ENCODE measurements at places on chromosomes 1 and 21.

- DNase-seq = peak; percentile 23
These were observed 7.4 kb downstream of the CFAP410 start for GRCh38 chr21:44331650-44332307.

GRCh38 chr1:233935297-233935868, 30.9 kb downstream of the SLC35F3 start:
- DNase-seq = no peak

GRCh38 chr1:226553924-226554282, 5.3 kb downstream of the STUM start:
- no peak for DNase-seq

GRCh38 chr1:158005224-158005623, 11.8 kb downstream of the KIRREL1 start:
- no peak for DNase-seq

GRCh38 chr1:25131794-25132193, 100.5 kb downstream of the SYF2 start:
- no peak for DNase-seq

DNA sequence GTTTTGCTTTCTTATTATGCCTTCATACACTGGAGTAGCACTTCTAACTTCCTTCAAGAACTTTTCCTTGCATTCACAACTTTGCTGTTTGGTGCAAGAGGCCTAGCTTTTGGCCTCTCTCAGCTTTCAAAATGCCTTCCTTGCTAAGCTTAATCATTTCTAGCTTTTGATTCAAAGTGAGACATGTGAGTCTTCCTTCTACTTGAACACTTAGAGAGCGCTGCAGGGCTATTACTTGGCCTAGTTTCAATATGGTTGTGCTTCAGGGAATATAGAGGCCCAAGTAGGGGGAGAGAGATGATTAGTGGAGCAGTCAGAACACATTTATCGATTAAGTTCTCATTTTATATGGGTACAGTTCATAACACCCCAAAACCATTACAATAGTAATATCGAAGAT, 12.4 kb downstream of the ANGEL2 start:
- no peak for DNase-seq

DNA sequence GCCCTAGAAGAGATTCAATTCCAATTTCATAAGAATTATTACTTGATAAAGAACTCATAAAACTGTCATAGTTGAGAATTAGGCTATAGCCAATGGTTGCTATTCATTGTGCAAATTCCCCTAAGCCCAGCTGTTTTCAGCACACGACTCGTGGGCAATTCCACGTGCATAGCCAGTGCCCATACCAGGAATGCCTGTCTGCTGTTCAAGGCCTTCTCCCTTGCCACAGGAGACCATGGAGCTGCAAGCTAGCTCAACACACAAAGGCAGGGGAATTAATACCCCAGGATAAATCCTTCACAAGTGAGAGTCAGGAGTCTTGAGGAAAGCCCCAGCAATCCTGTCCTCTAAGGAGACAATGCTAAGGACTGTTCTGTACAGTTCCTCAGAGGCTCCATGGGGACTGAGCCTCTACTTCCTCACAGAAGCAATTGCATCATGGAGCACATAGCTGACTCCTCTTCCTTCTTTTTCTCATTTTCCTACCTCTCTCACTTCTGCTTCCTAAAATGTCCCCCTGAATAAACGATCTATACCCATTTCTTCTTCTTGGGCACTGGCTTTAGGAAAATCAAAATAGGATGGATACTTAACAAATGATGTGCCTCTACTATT, 19.1 kb upstream of the CHRM3 start:
- DNase-seq = no peak

DNA sequence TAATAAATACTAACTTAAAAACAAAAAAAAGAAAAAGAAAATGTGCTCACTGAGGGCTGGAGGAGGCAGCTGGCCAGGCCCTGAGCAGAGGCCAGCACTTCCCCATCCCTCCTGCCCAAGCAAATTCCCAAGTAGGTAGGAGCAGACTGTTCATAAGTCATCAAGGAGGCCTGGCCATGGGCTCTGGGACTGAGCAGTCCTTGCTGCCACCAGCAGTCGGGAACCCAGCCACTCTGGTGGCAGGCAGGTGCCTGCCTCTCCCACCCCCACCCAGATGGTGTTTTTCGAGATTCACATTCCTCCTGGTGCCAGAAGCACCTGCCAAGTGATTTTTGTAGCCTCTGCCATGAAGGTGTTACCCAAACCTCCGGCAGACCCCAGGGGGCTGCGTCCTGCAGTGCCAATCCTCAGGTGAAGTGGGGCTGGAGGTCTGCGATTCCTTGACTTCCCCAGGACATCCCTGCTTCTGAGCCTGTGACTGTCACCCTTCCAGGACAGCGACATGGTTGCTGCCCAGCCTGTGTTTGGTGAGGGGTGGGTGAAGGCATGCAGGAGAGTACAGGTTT, 204.2 kb upstream of the TMEM51 start:
- DNase-seq = no peak

- no peak for DNase-seq
These were observed 17.4 kb upstream of the KCNAB2 start for GRCh38 chr1:6028042-6028850.

DNA sequence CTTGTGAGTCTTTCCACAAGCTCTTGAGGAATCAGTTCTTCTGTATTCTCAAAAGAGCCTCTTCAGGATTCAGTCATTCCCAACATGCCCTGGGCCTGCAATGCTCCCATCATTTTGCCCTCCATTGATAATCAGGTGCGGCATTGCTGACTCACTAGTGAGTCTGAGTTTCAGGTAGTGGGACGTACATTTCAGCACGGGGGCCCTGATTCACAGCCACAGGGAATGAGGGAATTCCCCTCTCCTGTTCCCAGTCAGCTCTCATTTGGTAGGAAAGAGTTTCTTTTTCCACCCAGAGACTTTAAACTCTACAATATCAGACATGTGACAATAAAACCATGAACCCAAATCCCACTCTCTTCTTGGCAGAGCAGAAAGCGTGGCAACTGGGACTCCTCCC, 3.7 kb upstream of the IRF6 start:
- DNase-seq = no peak

GRCh38 chr1:23837908-23838307, 12.7 kb upstream of the HMGCL start:
- DNase-seq = no peak

GRCh38 chr21:45001134-45002095, 61.6 kb downstream of the SLX9 start:
- peak; percentile 83 for DNase-seq

DNA sequence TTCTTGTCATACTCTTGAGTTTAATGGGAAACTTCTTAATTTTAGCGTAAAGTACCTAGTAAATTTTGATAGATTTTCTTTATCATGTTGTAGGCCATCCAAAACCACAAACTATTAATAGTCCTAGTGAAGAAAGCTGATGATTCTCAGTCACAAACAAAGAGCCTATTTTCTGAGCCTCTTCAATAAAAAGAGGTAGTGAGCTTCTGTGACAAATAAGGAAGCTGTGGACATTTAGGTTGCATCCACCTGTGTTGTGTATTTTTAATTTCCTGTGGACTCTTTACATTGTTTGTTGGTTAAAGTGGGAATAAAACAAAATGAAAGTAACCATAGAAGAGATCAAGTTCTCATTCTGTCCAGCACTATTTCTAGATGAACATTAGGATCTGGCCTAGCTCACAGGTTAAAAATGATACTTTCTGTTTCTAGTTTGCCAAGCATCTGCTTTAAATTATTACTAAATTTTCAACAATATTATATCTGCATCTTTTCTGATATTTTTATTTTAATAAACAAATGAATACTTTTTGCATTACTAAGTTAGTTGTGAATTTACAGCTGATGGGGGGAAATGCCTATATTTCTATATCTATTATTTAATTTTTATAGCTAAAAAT, 702.2 kb upstream of the ADGRL4 start:
- DNase-seq = no peak

All from EL (cell line).